Heart left ventricle (tissue), 16 donors: ENCODE measurements at places on chromosomes 5 and 9.

- no peaks in the 10 kb centered on the region for H3K36me3 ChIP-seq
- no peaks in the 10 kb centered on the region for H3K27me3 ChIP-seq
- DNase-seq = no peak
- H3K27ac ChIP-seq = peak overlapping the region; percentile 9
- H3K4me3 ChIP-seq = no peak overlapping the region
Measured at GRCh38 chr9:70013598-70014196, 30.0 kb upstream of the MAMDC2 start.

DNA sequence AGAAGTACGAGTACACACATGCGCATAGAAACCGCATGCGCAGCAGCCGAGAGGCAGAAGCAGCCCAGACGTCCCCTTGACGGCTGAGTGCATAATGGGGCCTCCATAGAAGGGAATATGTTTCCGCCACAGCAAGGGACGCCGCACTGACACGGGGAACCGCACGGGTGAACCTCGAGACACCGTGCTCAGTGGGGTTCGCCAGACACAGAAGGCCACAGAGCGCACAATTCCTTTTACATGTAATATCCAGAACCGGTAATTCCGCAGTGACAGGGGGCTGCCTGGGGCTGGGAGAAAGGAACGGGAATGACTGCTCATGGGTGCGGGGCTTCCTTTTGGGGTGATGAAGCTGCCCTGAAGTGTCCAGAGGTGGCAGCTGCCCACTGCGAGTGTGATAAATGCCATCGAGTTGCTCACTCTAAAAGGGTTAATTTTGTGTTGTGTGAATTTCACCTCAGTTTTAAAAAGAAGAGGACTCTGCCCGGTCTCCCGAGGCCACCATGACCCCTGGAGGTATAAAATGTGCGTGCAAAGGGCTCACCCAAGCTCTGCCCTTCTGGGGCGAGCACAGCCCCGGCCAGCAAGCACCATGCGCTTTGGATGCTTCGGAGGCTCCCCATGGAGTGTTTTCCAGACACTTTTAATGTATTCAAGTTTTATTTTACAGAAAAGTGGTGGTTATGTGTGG, 29.7 kb downstream of the MRPL36 start:
- no peak overlapping the region for H3K27ac ChIP-seq
- no peak overlapping the region for H3K4me3 ChIP-seq
- no peak for DNase-seq
- no peaks in the 10 kb centered on the region for H3K27me3 ChIP-seq

DNA sequence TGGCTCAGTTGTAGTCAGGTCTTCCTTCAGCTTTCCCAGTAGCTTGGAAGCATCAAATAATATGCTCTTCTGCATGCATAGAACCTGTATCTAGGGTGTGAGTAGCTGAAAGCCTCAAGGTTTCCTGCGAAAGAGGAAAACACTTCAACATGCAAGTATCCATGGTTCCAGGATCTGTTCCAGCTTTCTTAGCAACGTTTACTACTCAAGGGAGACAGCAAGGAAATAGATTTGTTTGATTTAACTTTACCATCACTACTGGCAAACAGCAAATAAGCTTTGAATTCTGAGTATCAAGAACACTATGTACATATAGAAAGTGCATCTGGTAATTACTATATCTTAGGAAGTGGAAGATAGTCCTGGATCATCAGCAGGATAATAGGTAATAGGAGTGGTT, 341.0 kb downstream of the PRR16 start:
- no peaks in the 10 kb centered on the region for H3K27me3 ChIP-seq
- no peak overlapping the region for H3K4me3 ChIP-seq

DNA sequence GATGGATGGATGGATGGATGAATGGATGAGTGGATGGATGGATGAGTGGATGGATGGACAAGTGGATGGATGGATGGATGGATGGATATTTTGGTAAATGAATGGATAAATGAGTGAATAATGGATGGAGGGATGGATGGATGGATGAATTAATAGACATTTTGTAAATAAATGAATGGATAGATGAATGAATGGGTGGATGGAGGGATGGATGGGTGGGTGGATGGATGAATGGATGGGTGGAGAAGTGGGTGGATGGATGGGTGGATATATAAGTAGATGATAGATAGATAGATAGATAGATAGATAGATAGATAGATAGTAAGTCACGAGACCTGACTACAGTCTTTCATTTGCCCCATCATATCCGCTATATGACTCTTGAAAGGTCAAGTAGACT, 82.7 kb upstream of the OLFM1 start:
- H3K4me3 ChIP-seq = no peak overlapping the region
- no peak overlapping the region for H3K27ac ChIP-seq
- H3K36me3 ChIP-seq = no peaks in the 10 kb centered on the region
- H3K4me1 ChIP-seq = no peaks in the 10 kb centered on the region
- no peak for DNase-seq
- no peaks in the 10 kb centered on the region for H3K27me3 ChIP-seq

- H3K27ac ChIP-seq = peak overlapping the region; percentile 93
- peak overlapping the region; percentile 67 for H3K4me3 ChIP-seq
- peaks cover 9% of the 10 kb centered on the region for H3K27me3 ChIP-seq
Measured at GRCh38 chr5:159097784-159098602, 1.7 kb downstream of the EBF1 start.

- no peaks in the 10 kb centered on the region for H3K27me3 ChIP-seq
- DNase-seq = no peak
- no peak overlapping the region for H3K4me3 ChIP-seq
- no peaks in the 10 kb centered on the region for H3K4me1 ChIP-seq
- H3K36me3 ChIP-seq = no peaks in the 10 kb centered on the region
- no peak overlapping the region for H3K27ac ChIP-seq
Measured at GRCh38 chr9:69865986-69866385, 45.4 kb downstream of the CFAP95 start.
